ENCODE measurements at places on chromosomes 3 and 15.

DNA sequence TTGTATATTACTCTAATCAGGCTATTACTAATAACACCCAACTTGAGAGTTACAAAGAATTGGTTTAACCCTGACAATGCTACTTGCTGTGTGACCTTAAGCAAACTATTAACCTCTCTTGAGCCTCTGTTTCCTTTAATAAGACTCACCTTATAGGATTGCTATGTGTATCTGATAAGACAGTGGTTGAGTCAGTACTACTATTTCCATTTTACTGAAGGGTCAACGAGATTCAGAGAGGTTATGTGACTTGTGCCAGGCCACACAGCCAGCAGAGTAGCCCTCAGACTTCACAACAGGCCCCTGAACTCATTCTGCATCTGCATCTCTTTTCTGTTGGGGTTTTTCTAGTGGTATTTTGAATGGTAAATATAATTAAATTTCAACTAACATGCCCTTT, 420.1 kb downstream of the MAGI1 start:
- no peak for DNase-seq

DNA sequence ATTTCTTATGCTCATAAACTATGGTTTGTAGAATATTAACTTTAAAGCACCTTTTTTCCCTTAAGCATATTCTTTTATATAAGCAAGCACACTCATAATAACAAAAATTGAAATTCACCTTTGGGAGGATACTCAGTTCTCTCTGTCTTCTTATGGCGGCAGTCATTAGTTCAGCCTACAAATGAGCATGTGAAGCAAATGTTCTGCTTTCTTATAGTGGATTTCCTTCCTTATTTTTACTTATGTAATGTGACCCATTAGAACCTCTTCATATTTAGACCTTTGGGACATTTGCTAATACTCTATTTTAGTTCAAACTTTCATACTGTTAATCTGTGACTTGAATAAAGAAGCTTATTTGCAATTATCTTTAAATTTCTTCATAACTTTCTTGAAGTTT, at the start of gene P2RY13:
Gene P2RY13, minus strand, starts transcription at position 187 of the 400 bp plus-strand sequence. Its CDS starts 21 bp downstream, at position 166.
- no peak for DNase-seq

DNA sequence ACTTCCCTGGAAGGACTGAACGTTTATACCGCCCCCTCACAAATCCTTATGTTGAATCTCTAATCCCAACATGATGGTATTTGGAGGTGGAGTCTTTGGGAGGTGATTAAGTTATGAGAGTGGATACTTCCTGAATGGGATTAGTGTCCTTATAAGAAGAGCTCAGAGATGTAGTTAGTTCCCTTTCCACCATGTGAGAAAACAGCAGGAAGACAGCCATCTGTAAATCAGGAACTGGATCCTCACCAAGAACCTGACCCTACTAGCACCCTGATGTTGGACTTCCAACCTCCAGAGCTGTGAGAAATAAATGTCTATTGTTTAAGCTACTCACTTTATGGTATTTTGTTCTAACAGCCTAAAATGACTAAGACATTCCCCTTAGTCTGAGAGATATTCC, 33.3 kb upstream of the SACM1L start:
- DNase-seq = no peak

DNA sequence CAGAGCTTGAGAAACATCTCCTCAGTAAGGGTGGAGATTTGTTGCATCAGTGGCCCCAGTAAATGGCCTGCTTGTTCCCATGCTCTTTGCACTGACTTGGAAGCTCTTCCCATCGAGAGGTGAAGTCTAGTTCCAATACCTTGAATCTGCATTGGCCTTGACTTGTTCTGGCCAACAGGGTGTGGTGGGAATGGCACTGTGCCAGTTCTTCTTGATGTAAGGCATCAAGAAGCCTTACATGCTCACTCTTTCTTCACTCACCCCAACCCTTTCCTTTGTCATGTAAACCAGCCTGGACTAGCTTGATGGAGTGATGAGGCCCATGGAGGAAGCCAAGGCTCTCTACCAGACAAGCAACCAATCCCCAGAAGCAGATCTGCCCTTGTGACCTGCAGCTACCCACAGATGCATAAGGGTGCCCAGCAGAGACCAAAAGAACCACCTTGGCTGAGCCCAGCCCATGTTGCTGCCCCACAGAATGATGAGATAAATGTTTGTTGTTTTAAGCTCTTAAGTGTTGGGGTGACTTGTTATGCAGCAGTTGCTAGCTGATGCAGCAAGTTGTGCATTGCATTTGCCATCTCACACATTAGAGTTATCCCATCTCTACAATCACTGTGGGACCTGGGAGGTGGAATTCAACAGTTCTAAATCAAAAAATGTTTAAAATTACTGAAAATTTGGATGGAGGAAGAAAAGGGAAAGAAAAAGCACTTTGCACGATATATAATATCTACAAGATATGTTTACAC, 11.1 kb upstream of the MGLL start:
- DNase-seq = no peak

DNA sequence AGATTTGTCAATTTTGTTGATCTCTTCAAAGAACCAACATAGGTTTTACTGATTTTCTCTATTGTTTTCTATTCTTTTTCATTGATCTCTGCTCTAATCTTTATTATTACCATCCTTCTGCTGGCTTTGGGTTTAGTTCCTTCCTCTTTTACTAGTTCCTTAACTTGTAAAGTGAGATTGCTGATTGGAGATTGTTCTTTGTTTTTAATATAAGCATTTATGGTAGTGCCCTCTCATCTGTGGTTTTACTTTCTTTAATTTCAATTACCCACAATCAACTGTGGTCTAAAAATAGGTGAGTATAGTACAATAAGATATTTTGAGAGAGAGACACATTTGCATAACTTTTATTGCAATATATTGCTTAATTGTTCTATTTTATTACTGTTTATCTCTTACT, 13.2 kb upstream of the CLRN1 start:
- no peak for DNase-seq

DNA sequence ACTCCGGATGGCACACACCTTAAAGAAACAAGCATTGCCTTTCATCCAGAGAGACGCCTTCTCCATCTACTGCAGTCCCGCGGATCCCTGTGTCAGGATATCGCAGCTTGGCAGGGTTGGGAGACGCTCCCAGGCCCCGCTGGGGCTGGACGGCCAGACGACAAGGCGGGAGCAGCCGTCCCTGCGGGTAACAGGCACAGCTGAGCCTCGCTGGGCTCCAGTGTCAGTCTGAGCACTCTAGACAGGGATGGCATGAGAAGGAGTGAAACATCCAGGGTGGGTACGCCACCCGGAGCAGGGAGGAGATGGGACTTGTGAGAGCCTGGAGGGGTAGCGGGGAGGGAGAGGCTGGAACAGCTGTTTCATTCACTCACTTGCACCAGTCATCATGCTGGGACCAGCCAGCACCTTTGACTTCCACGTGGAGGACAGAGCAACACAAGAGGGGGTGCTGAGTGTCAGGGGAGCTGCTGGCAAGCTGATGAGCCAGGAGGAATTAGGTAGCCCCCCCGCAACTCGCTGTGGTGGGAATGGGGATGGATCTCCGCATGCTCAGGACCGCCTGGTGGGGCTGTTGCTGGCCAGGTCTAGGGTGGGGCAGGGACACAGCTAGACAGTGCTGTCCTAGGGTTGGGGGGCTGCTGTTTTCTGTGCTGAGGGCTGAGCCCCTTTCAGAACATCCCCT, 31.6 kb upstream of the SNRPA1 start:
- no peak for DNase-seq

GRCh38 chr15:83193721-83194120, 13.9 kb downstream of the HDGFL3 start:
- no peak for DNase-seq

DNA sequence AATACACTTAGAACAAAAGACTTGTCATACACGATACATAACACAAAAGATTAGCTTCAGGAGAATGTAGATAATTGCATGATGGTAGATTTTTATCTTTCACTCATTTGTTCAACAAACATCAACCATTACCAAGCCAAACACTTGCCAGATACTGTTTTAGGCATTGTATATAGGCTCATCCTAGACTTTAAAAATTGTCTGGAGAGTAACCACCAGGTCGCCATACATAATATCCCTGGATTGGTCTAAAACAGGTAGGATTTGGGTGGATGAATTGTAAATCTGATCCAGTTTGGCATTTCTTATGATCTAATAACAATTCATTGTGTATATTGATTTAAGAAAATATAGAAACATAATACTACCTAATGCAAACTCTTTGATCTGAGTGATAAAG, 22.8 kb downstream of the GPR15 start:
- DNase-seq = no peak

- DNase-seq = no peak
Measured at GRCh38 chr3:98875535-98875934, 26.0 kb downstream of the DCBLD2 start.

GRCh38 chr3:133881492-133881891, 14.2 kb downstream of the RAB6B start:
- no peak for DNase-seq

- DNase-seq = no peak
Measured at GRCh38 chr3:101816215-101817149, 32.8 kb upstream of the NFKBIZ start.

DNA sequence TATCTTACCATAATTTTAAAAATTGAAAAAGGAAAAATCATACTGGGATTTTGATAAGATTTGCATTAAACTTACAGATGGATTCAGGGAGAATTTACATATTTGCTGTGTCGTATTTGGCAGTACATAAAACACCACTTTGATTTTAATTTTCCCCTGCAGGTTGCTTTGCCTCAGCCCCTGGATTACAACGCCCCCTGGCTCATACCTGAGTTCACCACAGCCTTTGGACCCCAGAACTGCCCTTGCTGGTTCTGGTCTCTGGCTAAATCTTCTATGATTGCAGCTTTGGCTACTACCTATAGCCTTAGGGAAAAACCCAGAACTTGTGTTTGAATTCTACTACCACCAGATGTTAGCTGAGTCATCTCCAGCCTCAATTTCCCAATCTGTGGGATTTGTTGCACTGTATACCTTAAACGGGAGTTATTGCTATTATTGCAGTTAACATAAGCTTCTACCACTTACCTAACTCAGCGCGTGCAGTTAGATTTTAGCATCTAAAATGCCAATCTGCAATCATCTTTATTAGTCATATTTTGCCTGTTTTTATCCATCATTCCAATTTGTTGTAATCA, 315.7 kb upstream of the GADL1 start:
- DNase-seq = no peak

Data from NCI-H187 (cell line).